ENCODE measurements at places on chromosomes 16 and 17.

- no peak for DNase-seq
Measured at GRCh38 chr17:42113293-42114069, 967 bp upstream of the DHX58 start.

GRCh38 chr17:3894911-3895343, 2.1 kb upstream of the CAMKK1 start:
- DNase-seq: no peak

GRCh38 chr16:2056077-2056476, 8.3 kb downstream of the TSC2 start:
- DNase-seq: no peak

- DNase-seq: no peak
Measured at GRCh38 chr17:6713918-6714271, 726 bp upstream of the SLC13A5 start.

DNA sequence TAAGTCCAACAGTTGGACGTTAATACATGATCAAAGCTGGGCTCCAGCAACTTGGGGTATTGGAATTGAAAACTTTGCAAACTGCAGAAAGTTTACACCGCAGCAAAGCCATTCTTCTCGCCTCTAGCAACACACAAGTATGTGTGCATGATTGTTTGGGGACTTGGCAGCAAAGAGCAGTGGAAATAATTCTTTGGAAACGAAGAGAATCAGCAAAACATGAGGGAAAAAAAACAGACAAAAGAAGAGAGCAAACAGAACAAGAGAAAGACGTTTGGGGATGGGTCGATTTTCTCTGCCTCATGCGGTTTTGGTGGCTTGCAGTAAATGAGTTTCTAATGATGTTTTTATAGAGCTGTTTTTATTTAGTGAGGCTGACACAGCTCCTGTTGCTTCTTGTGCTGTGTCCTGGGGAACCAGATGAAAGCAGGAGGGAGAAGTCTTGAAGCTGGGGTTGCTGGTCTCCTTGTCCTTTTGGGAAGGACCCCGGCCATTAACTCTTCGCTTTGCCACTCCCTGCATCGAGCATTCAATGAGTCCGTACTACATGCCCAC, 502.9 kb downstream of the GRIN2A start:
- DNase-seq: no peak

DNA sequence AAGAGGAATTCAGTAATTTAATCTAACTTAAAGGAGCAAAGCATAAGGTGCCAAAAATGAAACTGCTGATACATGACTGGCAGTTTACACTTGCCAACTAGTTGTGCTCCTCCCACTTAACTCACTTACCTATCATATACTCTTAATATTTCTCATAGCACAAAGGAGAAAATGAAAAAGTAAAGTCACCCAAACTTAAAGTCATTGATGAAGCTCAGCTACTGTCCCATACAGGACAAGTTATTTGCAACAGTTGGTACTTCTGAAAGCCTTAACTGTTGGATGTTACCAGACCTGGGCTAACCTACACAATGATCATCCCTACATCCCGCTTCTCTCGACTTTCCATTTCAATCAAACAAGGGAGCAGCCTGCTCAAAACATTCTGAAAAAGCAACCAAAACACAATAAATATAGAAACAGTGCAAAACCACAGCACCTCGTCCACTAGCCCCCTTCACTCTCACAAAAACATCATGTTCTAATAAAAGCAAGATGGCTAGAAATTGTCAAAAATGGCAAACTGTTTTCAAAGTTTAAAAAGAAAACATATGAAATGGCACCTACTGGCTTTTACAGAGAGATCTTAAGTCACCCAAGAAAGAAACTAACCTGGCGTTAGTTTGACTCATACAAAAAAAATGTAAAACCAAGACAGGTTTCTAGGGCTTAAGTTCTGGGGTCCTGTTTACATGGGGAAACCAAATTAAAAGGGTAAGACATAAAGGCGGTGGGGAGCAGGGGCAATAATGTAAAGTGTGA, 868 bp downstream of the MED13 start:
- no peak for DNase-seq
